Kidney (tissue), 22 donors: ENCODE measurements at places on chromosomes 3 and 15. TPM values are rescaled to one million over a fixed set of nuclear protein-coding genes. Genes with fewer than 3 reads are reported as not detected.

GRCh38 chr15:43412096-43412495 lies 41.2 kb downstream of the TUBGCP4 start:
- no peak overlapping the region for H3K27ac ChIP-seq
- H3K27me3 ChIP-seq = no peaks in the 10 kb centered on the region
- no peaks in the 10 kb centered on the region for H3K4me1 ChIP-seq
- DNase-seq = no peak

- H3K4me3 ChIP-seq = no peak overlapping the region
- H3K4me1 ChIP-seq = no peaks in the 10 kb centered on the region
- H3K27me3 ChIP-seq = no peaks in the 10 kb centered on the region
- peaks cover 27% of the 10 kb centered on the region for H3K36me3 ChIP-seq
These were observed 17.2 kb downstream of the QRICH1 start for GRCh38 chr3:49076646-49077045.

Gene FAH
- 34.7 TPM for total RNA-seq

GRCh38 chr3:50184242-50184978 lies 7.0 kb upstream of the GNAT1 start:
- H3K27me3 ChIP-seq = no peaks in the 10 kb centered on the region
- peaks cover 3% of the 10 kb centered on the region for H3K36me3 ChIP-seq
- no peak overlapping the region for H3K4me3 ChIP-seq
- no peaks in the 10 kb centered on the region for H3K4me1 ChIP-seq

- H3K27me3 ChIP-seq = no peaks in the 10 kb centered on the region
- H3K4me3 ChIP-seq = no peak overlapping the region
- no peaks in the 10 kb centered on the region for H3K36me3 ChIP-seq
- no peaks in the 10 kb centered on the region for H3K4me1 ChIP-seq
- DNase-seq = no peak
- no peak overlapping the region for H3K27ac ChIP-seq
These were observed 52.2 kb downstream of the CMTM6 start for GRCh38 chr3:32450426-32450825.

- no peaks in the 10 kb centered on the region for H3K4me1 ChIP-seq
- DNase-seq = no peak
- H3K4me3 ChIP-seq = no peak overlapping the region
- H3K27ac ChIP-seq = no peak overlapping the region
These were observed 69.8 kb upstream of the ROBO2 start for GRCh38 chr3:76969996-76970615.

Gene ANKRD63
- total RNA-seq = not detected

DNA sequence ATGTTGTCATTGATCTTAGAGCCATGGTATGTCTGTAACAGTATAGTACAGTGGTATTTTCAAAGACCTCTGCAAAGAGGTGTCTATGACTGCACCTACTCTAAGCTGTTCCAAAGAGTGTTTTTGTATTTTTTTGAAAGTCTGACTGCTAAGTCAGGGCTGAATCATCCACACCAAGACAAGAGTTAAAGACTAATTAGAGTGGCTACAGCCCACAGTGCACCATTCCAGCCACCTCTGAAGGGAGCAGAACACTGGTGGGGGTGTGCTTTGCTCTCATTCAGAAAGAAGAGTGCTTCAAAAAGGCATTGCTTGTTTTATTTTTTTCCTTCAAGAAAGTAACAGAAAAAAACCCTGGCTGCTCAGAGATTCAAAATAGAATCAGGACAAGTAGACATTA lies 301.4 kb downstream of the GABRG3 start:
- H3K27ac ChIP-seq = no peak overlapping the region
- DNase-seq = no peak
- H3K36me3 ChIP-seq = no peaks in the 10 kb centered on the region
- no peaks in the 10 kb centered on the region for H3K27me3 ChIP-seq

Gene BNIP2
- total RNA-seq = 73.8 TPM

GRCh38 chr3:34159613-34160420 lies 361.4 kb downstream of the PDCD6IP start:
- no peaks in the 10 kb centered on the region for H3K36me3 ChIP-seq
- H3K4me3 ChIP-seq = no peak overlapping the region

DNA sequence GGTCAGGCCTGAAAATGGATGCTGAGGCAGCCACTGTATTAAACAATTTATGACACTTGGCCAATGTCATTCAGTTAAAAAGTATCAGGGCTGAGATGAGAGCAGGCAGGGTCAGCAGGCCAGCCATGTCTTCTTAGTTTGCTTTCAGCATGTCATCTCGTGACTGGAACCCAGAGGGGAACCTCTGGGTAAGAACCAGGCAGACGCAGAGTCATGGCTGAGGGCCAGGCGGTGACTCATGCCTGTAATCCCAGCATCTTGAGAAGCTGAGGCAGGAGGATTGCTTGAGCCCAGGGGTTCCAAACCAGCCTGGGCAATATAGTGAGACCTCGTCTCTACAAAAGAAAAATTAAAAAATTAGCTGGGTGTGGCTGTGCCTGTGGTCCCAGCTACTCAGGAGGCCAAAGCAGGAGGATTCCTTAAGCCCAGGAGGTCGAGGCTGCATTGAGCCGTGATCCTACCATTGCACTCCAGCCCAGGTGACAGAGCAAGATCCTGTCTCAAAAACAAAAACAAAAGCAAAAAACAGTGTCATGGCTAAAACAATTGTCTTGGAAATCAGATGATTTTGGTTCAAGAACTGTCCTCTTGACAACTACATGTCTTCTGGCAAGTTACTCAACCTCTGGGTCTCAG lies 11.7 kb downstream of the BCL2L10 start:
- H3K27me3 ChIP-seq = no peaks in the 10 kb centered on the region
- DNase-seq = no peak
- no peaks in the 10 kb centered on the region for H3K4me1 ChIP-seq
- H3K4me3 ChIP-seq = no peak overlapping the region

GRCh38 chr3:66518126-66518525 lies 17.3 kb upstream of the LRIG1 start:
- no peak for DNase-seq
- H3K27me3 ChIP-seq = no peaks in the 10 kb centered on the region
- H3K4me1 ChIP-seq = no peaks in the 10 kb centered on the region
- no peaks in the 10 kb centered on the region for H3K36me3 ChIP-seq

DNA sequence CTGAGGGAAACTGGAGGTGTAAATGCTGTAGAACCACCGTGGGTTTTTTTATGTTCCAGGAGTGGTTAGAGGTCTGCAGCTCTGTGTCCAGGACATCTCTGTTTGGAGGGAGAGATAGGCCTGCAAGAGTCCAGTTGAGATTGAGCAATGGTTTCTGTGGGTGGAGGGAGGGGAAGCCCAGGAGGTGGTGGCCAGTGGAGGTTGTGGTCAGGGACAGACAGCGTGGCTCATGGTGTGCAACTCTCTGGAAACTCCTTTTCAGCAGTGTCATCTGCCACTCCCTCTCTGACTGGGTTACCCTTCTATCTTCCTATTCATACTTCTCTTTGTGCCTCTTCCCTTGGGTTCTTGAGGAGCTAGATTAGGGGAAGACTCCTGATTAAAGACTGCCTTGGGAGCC lies 9.6 kb downstream of the XCR1 start:
- H3K4me3 ChIP-seq = no peak overlapping the region
- DNase-seq = no peak
- no peak overlapping the region for H3K27ac ChIP-seq
- no peaks in the 10 kb centered on the region for H3K36me3 ChIP-seq

Gene SPATA12
- total RNA-seq = not detected

- peaks cover 2% of the 10 kb centered on the region for H3K36me3 ChIP-seq
- no peak overlapping the region for H3K27ac ChIP-seq
- no peak for DNase-seq
- no peaks in the 10 kb centered on the region for H3K4me1 ChIP-seq
- H3K4me3 ChIP-seq = no peak overlapping the region
These were observed 63.3 kb downstream of the LEO1 start for GRCh38 chr15:51908316-51908715.

Gene MAP6D1
- 1.5 TPM for total RNA-seq

- no peak overlapping the region for H3K27ac ChIP-seq
- no peak overlapping the region for H3K4me3 ChIP-seq
- H3K4me1 ChIP-seq = no peaks in the 10 kb centered on the region
These were observed 320.9 kb downstream of the ERC2 start for GRCh38 chr3:56147354-56147753.
